ENCODE measurements at places on chromosomes 16 and 17.

DNA sequence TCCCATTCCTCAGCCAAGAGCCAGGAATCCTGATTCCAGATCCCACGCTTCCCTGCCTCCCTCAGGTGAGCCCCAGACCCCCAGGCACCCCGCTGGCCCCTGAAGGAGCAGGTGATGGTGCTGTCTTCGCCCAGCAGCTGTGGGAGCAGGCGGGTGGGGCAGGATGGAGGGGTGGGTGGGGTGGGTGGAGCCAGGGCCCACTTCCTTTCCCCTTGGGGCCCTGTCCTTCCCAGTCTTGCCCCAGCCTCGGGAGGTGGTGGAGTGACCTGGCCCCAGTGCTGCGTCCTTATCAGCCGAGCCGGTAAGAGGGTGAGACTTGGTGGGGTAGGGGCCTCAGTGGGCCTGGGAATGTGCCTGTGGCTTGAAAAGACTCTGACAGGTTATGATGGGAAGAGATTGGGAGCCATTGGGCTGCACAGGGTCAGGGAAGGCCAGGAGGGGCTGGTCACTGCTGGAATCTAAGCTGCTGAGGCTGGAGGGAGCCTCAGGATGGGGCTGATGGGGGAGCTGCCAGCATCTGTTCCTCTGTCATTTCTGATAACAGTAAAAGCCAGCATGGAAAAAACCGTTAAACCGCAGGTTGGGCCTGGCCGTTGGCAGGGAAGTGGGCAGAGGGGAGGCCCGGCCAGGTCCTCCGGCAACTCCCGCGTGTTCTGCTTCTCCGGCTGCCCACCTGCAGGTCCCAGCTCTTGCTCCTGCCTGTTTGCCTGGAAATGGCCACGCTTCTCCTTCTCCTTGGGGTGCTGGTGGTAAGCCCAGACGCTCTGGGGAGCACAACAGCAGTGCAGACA, at the start of gene SPN:
Gene SPN (plus strand): TSS at position 232 of the 791 bp plus-strand sequence. CDS start 482 bp downstream, at position 714.
- peak; percentile 64 for DNase-seq

- no peak for DNase-seq
These were observed 35.0 kb downstream of the ZCCHC14 start for GRCh38 chr16:87457709-87458423.

DNA sequence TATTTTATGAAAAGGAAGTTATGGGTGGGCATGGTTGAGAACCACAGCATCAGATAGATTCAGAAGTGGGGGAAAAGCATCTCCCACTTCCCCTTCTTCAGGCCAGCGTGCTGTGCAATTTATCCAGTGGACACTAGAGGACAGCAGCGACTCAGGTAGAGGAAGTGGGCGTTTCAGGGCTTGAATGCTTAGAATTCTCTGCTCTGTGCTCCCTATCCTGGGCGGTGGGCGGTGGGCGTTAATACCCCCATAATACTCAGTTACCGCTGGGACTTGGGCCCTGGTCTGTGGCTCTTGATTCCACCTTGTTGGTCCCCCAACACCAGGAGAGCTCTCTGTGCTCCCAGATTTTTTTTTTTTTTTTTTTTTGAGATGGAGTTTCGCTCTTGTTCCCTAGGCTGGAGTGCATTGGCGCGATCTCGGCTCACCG, 3.7 kb upstream of the LYZL6 start:
- DNase-seq, result peak; percentile 38

DNA sequence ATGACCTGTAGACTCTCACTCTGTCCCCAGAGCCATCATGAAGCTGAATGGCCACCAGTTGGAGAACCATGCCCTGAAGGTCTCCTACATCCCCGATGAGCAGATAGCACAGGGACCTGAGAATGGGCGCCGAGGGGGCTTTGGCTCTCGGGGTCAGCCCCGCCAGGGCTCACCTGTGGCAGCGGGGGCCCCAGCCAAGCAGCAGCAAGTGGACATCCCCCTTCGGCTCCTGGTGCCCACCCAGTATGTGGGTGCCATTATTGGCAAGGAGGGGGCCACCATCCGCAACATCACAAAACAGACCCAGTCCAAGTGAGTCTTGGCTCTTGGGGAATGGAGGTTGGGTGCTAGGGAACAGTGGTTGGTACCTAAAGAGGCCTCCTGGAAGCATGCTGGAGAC, 41.0 kb downstream of the IGF2BP1 start:
- no peak for DNase-seq

DNA sequence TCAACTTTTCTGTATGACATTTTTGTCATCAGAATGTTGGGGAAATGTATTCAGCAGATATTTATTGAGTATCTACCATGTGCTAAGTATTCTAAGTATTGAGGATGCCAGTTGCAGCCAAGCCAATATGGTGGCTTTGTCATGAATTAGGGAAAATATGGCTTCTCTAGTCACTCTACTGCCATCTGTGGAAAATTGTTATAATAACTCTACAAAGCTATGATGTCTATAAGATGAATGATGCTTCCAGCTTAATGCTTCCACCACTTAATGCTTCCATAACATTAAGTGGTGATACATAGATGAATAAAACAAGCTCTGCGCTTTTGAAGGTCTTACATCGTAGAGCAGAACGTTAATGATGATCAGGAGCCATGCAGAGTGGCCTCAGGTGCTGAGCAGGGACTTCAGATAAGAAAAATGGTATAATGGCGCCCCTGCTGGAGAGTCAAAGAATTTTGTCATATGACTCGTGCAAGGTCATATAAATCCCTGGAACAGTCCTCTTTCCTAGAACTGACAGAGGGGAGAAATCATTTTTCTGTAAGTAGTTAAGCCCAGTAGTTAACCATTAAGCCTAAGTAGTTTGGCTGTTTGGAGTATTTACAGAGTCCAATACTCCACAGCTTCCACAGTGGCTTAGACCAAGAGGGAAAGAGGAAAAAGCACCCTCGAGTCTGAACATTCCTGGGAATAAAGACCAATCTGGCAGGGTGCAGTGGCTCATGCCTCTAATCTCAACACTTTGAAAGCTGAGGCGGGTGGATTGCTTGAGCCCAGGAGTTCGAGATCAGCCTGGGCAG, 2.7 kb upstream of the TMIGD1 start:
- DNase-seq, result peak; percentile 43

GRCh38 chr16:68927018-68927417, 83.7 kb downstream of the TANGO6 start:
- DNase-seq, result no peak

GRCh38 chr16:70416748-70417616, 21.9 kb downstream of the ST3GAL2 start:
- no peak for DNase-seq

- DNase-seq, result no peak
These were observed 1.4 kb upstream of the SUPT4H1 start for GRCh38 chr17:58353389-58353825.

- DNase-seq, result no peak
These were observed 17.7 kb upstream of the GFOD2 start for GRCh38 chr16:67736858-67737257.

DNA sequence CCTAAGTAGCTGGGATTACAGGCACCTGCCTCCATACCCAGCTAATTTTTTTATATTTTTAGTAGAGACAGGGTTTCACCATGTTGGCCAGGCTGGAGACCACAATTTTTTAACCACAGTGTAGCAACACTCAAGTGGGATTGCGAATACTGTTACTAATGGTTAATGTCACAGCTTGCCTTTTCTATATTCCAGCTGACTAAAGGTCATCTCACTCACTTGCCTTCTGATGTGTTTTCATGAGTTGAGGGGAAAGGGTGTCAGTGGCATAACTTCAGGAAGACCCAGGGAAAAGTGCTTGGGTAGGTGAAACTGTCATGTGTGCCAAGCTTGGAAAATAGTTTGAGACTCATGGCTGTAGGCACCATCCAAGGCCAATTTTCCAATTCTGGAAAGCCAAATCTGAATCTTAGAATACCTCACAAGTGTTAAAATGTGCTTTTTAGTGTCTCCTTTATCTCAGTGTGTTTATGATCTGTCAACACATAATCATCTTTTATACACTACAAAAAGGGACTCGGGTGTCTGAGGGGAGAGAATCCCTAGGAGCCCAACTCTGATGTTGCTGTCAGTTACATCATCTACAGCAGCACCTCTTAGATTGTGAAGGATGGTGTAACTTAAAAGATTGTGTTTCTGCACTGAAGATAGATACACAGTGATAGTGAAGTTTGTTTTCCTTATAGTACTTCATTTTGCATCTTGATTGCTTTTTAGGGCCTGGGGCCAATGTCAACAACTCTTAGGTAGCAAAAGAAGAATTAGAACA, 27.1 kb downstream of the OGFOD1 start:
- no peak for DNase-seq

DNA sequence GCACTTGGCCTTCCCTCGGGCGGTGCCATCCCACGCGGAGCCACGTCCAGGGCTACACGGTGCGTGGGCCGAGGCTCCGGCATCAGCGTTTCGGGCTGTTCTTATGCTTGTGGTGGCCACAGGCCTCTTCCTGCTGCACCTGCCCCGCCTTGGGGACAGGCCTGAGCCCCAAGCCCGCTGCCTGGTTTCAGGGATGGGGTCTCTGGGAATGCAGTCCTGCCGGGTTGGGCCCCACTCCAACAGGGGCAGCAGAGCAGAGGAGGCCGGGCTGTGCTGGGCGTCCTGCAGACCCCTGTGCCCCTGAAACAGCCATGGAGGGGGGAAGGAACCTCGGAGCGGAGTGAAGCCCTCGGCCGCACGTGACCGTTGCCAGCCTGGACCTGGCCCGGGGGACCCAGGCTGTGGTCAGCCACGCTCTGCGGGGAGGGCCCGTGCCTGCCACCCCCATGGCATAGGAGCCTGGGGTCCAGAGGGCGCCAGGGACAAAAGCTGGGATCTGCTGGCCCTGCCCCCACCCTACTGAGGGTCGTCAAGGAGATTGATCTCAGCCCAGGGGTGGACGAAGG, 453 bp upstream of the WFIKKN1 start:
- DNase-seq, result no peak

DNA sequence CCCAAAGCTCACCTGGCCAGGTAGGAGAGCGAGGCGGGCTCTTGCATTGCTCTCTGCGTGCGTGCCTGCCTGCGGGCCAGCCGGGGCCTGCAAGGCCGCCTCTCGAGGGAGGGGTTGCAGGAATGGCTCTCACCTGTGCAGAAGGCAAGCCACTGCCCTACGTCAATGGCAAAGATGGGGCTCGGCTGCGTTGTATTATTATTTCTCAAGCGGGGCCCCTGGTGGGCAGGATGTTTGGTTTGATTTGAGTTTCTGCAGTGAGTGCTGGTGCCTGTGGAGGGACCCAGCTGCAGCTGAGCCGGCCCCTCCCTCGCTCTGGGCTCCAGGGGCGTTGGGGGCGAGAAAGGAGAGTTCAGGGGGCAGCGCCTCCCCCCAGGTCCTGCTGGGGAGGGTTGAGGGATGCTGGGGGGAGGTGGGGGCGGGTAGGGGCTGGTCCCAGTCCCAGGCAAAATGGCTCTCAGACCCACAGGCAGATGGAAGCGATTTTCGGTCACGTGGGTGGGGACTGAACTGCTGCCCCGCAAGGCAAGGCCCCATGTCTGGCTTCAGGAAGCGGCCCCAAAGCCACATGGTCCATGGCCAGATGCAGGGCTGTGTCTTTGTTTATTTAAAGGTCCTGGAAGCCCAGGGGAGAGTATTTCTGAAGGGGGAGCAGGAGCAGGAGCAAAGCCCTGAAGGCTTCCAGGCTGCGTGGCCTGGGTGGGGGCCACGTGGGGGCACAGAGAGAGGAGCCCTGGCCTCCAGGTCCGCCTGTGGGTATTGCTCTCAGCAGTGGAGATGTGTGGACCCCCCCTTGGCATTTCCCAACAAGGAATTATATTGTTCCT, 338.8 kb downstream of the SEC14L1 start:
- DNase-seq, result no peak

GRCh38 chr17:10050597-10051101, 145.6 kb upstream of the RCVRN start:
- no peak for DNase-seq

DNA sequence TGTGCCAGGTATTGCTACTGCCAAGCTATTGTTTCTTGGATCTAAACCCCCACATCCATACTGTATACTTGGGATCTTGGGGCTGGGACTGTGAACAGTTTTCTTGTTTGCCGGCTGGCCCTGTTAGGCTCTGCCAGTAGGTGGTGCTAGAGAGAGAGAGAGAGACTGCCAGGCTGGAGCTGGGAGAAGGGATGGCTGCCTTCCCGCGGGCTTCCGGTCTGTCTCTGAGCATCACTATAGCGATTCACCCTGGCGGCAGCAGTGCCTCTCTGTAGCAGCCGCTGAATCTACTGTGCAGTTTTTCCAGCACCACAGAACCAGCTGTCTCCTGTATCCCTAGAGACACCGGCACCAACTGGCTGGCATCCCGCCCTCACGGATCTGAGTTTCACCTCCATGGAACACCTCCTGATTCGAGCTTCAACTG, 201.2 kb downstream of the UTP18 start:
- DNase-seq, result no peak

DNA sequence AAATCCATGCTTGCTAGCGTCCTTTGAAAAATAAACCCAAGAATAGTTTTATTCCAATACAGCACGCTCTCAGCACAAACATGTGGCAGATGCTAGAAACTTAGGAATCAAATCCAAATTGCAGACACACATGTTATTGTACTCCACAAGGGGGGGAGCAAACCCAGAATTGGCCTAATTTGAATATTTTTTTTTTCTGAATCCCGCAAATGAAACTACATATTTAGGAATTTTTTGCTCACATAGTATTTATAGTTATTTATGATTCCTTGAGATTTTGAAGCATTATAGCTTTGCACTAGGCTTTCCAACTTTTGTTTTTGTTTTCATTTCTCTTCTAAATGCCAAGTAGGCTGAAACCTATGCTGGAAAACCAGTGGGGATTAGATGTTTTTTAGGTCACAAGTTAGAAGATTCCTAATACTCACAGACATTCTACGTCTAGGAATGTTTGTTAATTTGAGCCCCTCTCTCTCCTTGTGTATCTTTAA, 59.3 kb upstream of the CDH11 start:
- DNase-seq, result no peak

GRCh38 chr16:86994651-86995171, 322.5 kb downstream of the C16orf95 start:
- no peak for DNase-seq

GRCh38 chr17:17681744-17682292, 560 bp downstream of the RAI1 start:
- DNase-seq, result no peak

DNA sequence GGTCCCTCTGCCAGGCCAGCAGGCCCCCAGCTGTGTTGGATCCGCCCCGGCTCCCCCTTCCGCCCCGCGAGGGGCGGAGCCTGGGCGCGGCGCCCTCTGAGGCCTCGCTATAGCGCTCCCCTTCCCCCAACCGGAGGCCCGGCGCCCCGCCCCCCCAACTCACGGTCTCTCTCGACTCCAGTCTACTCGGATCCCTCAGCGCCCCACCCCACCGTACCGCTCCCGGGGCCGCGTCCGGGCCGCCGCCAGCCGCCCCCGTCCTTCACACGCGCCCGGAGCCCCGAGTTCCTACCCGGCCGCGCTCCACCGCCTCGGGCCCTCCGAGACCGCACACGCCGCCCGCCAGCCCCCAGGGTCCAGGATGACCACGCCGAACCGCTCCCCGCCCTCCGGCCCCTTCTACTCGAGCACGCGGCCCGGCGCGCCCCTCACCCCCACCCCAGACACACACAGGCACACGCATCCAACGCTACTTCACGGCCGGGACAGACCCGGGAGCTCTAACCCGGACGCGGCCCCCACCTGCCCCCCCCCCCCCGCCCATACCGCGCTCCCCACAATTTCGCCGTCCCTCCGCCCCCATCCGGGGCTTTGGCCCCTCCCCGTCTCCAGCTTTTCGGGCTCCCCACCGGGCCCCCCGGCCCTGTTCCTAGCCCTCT, 1.4 kb downstream of the PHF23 start:
- no peak for DNase-seq

GRCh38 chr16:49859125-49859811, 3.4 kb upstream of the ZNF423 start:
- no peak for DNase-seq

GRCh38 chr17:80414508-80414802, 512 bp upstream of the ENDOV start:
- DNase-seq, result no peak

GRCh38 chr16:30377050-30377811, 2.6 kb downstream of the MYL11 start:
- no peak for DNase-seq
